ENCODE measurements at places on chromosomes 12 and 14.

GRCh38 chr14:99728231-99728920 lies 44.3 kb downstream of the CYP46A1 start:
- no peak for DNase-seq

- DNase-seq: no peak
These were observed 20.9 kb upstream of the KIF26A start for GRCh38 chr14:104117341-104118005.

- no peak for DNase-seq
These were observed 14.8 kb downstream of the EMP1 start for GRCh38 chr12:13211191-13211858.

- no peak for DNase-seq
These were observed 90.0 kb downstream of the GALNT9 start for GRCh38 chr12:132239392-132239791.

- DNase-seq: no peak
These were observed 82.8 kb downstream of the CRACR2A start for GRCh38 chr12:3670083-3670620.

- DNase-seq: peak; percentile 73
These were observed 13.3 kb downstream of the SLC15A4 start for GRCh38 chr12:128810182-128811127.

DNA sequence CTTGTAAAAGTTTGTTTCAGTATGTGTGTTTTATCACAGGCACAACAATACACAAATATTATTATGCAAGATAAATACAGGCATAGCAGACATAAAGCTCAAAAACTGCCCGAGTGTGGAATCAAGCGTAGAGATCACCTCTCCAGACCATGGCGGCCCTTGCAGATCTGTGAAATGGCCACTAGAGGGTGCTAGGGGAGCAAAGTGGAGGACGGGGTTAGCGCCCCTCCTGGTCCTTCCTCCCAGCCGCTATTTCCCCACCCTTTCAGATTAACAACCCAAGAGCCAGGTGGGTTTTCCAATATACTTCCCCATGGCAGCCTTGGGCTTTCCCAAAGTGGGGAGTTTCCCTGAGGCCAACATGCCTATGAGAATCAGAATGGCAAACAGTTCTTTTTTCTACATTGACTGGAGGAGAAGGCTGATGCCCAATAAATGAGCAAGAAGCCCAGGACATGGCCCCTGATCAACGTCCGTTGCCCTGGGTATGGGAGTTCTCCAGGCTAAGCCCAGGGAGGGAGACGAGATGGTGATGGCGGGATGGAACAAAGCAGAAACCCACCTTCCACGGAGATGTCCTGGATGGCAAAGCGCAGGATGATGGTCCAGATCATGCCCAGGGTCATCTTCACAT lies 67.4 kb downstream of the ACTN1 start:
- peak; percentile 89 for DNase-seq

DNA sequence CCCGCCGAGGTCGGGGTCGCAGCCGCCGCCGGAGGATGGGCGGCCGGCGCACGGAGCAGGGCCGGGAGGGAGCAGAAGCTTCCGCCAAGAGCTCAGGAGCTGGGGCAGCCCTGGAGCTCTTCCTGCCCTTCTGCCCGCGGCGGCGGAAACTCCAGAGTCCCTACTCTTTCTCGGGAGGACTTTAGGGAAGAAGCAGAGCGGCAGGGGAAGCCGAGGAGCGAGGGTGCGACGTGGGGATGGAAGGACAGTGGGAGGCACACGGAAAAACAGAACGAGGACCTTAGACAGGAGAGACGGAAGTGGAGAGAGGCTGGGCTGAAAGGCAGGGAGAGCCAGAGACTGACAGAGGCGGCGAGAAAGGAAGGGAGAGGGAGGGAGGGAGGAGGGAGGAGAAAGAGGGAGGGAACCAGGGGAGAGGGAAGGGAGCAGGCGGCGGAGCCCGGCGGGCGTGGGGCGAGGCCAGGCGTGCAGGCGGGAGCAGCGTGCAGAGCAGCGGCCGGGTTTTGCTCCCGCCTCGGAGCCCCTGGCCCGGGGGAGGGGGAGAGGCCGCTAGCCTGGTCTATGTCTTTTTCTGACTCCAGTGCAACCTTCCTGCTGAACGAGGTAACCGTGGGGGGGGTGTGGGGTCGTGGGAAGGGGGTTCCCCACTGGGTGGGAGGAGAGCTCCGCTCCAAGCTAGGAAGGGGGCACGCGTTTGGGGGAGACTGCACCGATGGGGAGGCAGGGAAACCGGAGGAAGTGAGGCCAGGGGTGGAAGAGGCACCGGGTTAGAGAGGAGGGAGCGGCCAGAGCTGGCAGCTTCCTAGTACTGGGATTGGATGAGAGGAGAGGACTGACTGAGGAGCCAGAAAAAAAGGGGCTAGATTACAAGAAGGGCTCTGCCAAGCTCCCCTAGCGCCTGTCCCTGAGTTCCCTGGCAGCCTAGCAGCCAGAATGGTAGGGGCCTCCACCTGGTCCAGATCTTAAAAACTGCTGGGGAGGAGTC lies 2.9 kb upstream of the CACNB3 start:
- peak; percentile 63 for DNase-seq

GRCh38 chr12:87217491-87217890 lies 811.7 kb downstream of the C12orf50 start:
- no peak for DNase-seq

DNA sequence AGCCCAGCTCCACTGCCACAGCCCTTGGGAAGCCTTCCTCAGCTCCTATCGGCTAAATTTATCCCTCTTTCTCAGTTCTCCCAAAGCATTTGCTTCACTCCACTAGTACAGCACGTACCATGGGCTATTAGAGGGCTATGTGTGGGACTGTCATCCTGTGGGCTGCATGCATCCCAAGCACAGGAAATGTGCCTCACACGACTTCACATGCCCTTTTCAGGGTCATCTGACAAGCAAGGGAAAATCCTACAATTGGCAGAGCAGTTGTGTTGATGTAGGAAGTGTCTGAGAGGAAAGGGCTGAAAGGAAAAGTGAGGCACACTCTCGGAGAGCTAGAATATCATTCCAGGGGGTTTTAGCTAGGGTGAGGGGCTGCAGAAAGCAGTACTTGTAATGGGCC lies 47.6 kb downstream of the NINJ2 start:
- no peak for DNase-seq

DNA sequence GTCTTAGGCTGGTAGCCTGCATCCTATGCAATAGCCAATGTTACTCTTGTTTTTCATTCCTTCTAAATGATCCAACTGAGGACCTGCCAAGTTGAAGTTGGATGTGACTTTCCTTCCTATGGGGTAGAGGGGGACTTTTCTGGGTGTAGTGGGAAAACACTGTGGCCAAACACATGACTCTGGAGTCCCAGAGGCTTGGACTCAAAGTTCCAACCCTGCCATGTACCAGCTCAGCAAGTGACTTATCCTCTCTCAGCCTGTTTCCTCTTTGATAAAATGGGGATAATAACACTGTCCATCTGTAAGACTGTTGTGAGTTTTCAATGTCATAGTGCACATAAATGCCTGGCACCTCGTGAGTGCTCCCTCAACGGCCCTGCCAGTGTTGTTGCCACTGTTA lies 97.0 kb downstream of the ZFP36L1 start:
- no peak for DNase-seq

All from GM13977 (cell line).